ENCODE measurements at places on chromosomes 7 and 10. TPM values are rescaled to one million over a fixed set of nuclear protein-coding genes. Genes with fewer than 3 reads are reported as not detected.

GRCh38 chr10:124174673-124175645 lies 81.6 kb upstream of the CHST15 start:
- no peak for ATAC-seq

DNA sequence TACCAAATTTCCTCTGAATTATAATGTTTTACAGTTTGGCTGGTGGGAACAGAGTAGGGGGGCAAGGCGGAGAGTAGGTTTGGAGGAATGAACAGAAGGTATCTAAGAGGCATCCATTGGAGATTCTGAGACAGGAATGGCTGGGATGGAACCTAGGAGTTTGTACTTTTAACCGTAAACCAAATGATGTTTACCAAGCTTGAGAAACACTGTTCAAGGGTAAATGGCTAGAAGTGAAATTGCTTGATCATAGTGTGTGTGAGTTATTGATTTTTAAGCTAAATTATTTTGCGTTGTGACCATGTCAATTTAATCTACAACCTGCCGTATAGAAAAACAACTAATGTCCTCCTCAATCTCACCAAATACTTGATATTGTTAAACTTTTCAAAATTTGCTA lies 306.4 kb upstream of the PHYHIPL start:
- ATAC-seq, result no peak

GRCh38 chr10:21655236-21655635 lies 121.2 kb downstream of the MLLT10 start:
- no peak for ATAC-seq

GRCh38 chr10:53102424-53102823 lies 329.8 kb upstream of the MBL2 start:
- ATAC-seq, result no peak

GRCh38 chr7:70953331-70953741 lies 178.6 kb upstream of the GALNT17 start:
- ATAC-seq, result no peak

Gene KLLN
- total RNA-seq, result 3.0 TPM

GRCh38 chr7:122544463-122544862 lies 154.5 kb downstream of the RNF133 start:
- ATAC-seq, result no peak
